Lung (tissue), 17 donors: ENCODE measurements at places on chromosomes 13 and 19. TPM values are rescaled to one million over a fixed set of nuclear protein-coding genes. Genes with fewer than 3 reads are reported as not detected.

DNA sequence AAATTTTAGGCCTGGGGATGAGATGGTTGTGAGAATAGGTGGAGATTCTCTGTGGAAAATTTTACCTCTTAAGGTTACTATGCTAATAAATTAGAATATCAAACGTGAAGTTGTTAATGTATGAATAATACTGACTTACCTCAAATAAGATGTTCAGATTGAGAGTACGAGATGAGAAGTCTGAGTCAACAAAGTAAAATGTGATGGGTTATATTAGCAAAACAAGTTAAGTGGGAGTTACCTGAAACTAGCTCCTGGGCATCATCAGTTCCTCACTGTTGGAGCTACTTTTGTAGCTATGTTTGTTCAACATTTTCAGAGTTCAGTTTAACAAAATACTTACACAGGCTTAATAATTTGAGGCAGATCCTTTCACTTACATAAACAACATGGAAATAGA, 108.6 kb downstream of the PIBF1 start:
- no peak for DNase-seq

DNA sequence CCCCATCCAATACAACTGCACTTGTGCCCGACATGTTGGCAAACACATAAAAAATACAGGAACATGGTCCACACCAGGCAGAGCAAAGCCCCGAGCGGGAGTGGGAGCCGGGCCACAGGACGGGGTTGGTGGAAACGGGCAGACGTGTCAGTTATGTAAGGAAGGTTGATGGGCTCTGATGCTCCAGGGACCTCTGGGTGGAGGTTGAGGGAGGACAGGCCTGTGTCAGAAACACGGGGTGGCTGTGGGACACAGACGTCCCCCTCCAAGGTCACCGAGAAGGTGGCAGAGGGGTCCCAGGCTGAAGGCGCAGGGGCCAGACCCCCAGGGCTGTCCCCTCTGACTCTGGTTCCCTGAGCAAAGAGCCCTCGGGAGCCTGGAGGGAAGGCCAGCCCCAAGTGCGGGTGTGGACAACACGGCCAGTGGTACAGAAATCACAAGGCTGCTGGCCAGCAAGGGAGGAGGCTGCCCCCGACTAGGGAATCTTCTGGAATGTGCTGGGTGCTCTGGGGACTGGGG, 31.4 kb upstream of the C13orf46 start:
- DNase-seq: no peak

DNA sequence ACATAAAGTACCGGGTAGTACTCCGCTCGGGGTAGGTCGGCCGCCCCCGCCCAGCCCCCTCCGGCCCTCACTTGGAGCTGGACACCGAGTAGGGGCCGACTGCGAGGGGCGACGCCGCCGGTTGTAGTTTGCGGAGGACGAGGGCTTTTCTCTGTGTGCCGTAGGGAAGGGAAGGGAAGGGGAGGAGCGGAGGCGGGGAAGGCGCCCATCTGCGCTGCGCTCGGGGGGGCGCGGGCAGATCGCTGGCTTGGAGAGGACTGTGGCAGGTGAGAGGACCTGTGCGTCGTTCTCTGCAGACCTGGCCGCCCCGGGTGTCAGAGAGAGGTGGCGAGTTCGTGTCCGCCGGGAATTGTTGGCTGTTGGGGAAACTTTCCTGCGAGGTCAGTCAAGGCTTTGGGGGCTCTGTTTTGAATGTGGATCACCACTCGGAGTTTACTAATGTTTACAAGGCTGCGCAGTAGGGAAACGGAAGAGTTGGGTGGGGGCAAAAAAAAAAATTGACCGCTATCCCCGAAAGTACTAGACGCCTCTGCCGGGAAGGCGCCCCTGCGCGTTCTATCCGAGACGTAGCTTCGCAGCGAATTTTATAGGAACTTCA, 1.4 kb downstream of the ING1 start:
- DNase-seq: peak; percentile 81

GRCh38 chr13:77749344-77749880, 51.9 kb downstream of the SLAIN1 start:
- DNase-seq: no peak

- no peak for DNase-seq
Measured at GRCh38 chr19:43936188-43936587, 1.1 kb upstream of the ZNF45 start.

DNA sequence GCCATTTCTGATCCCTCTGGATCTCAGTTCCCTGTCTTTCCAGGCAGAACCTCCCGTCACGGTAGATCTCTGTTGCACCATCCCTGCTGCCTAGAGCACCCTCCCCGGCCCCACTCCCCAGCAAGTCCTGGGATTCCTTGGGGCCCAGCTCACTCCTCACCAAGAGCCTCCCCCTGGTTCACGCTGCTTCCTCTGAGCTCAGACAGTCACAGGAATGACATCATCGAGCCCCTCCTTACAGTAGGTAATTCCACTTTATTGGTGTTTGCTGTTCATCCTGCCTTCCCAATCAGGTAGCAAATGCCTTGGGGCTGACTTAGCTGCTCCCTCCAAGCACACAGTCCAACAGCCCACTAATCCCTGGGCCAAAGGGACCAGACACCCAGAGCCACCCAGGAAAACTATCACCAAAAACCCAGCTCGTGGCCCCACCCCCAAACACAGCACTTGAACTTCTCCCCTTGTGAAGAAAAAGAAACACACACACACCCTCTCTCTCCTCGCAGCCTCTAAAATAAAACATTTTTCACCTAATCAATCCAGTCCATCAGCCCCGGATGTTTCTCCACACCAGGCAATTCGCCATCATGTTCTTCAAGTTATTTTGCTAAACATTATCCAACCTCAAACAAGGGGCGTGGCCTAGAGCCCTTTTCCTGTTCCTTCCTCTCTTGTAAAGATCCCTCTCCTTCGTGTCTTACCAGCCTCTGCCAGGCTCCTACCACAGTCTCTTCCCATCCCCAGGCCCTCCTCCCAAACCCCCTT, 2.5 kb downstream of the NAPA start:
- peak; percentile 88 for DNase-seq

KLHL26 gene
- 11.0 TPM for total RNA-seq

RPL36 gene
- 612 TPM for total RNA-seq

CEACAM20 gene
- total RNA-seq: not detected

DNA sequence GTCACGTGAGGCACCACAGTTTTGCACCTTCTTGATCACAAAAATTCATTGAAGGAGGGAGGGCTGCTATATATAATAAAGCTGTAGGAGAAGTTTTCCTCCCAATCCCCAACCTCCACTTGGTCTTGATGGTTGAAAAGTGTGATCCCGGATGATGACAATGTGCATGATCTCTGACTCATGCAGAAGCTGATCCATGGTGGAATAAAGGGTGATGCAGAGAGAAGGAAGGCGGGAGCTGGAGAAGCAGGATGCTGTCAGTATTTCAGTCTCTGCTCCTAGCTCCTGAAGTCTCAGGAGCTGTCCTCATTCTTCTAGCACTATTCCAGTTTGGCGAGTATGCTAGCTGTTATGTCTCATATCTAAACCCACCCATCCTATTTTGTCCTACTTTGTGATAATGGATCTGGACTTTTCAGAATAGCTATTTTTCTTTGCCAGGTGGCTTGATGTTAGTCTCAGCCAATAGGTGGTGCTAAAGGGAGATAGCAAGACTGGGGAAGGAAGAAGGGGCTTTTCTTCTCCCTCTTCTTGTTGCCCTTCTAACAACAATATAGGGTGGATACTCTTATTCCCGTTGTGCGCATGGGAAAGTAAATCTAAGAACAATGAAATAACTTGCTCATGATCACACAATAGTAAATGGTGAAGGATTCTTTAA, 65.6 kb upstream of the HTR2A start:
- no peak for DNase-seq

PRR22 gene
- total RNA-seq: 0.20 TPM

PRSS57 gene
- not detected for total RNA-seq

- DNase-seq: peak; percentile 96
Measured at GRCh38 chr19:18292810-18293641, 11.6 kb upstream of the JUND start.

EXOC3L2 gene
- 1.7 TPM for total RNA-seq

- no peak for DNase-seq
Measured at GRCh38 chr19:13665125-13665905, 99.0 kb upstream of the MRI1 start.

GRCh38 chr19:2634228-2634951, 68.1 kb downstream of the GNG7 start:
- peak; percentile 55 for DNase-seq

DNA sequence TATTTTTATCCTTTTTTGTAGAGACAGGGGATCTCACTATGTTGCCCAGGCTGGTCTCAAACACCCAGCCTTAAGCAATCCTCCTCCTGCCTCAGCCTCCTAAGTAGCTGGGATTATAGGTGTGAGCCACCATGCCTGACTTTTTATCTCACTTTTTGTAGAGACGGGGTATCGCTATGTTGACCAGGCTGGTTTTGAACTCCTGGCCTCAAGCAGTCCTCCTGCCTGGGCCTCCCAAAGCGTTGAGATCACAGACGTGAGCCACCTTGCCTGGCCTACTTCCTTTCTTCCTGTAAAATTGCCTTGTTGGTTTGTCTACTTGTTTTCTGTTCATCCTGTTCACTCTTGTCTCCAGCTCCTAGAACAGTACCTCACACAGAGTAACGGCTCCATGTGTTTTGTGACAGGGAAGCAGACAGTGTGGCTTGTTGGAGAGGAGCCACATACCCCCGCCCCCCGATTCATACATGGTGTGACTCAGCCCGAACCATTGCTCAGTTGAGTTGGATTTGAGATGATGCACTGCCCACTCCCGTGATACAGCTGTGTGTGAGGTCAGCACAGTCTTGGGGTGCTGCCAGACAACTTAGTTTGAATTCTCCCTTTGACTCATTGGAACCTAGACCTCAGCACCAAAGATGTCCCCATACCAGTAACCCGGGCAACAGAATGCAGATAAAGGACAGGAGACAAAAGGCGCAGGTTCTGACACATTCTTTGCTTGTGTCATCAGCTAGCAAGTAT, 34.2 kb downstream of the GPR42 start:
- peak; percentile 63 for DNase-seq

DNA sequence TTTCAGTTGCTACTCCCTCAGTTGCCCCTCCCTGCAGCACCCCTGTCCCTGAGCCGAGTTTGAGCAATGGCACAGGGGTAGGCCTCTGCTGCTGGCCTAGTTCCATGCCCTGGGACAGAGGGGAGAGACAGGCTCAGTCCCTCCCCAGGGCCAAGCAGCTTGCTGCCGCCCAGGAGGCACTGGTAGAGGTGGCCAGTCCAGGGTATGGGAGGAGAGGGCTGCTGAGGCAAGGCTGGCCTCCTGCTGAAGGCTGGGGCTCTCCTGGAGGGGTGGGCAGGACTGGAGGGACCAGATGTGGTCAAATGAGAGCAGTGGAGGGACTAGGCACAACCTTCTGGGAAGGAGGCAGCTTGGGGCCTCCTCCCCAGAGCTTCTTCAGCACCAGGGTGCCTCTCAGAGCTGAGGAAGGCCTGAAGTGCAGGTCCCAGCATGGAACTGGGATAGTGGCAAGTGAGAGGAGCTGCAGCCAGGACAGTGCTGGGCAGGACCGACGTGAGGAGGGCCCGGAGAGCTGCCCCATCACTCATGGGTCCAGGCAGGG, 29.8 kb upstream of the VSTM2B start:
- DNase-seq: no peak

DNA sequence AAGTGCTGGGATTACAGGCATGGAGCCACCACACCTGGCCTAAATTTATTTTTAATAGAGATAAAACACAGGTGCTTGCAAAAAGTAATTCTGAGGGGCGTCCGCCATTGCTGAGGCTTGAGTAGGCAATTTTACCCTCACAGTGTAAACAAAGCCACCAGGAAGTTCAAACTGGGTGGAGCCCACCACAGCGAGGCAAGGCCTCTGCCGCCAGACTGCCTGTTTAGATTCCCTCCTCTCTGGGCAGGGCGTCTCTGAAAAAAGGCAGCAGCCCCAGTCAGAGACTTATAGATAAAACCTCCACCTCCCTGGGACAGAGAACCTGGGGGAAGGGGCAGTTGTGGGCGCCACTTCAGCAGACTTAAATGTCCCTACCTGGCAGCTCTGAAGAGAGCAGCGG, 50.7 kb downstream of the B3GLCT start:
- no peak for DNase-seq

- peak; percentile 66 for DNase-seq
Measured at GRCh38 chr13:29849071-29849631, 1.3 kb downstream of the UBL3 start.

DNA sequence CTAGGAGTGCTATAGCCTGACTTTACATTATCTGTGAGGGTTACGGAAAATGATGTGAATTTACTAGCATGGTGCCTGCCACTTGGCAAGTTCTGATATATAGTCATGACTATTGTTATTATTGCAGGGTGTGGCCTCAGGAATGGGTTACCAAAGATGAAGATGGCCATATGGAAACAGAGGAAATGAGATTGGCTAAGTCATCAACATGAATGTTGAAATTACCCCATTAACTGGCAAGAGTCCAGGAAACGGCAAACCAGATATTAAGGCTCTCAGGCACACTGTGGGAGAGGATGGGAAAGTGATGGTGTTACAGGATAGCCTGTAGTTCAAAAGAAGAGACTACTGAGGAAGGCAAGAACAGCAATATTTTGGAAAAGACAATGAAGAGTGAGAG, 183.3 kb downstream of the KCNRG start:
- DNase-seq: no peak

GRCh38 chr19:49859682-49860335, 7.6 kb downstream of the PNKP start:
- DNase-seq: no peak

- no peak for DNase-seq
Measured at GRCh38 chr19:47027586-47028088, 8.0 kb downstream of the NPAS1 start.

GRCh38 chr19:2578391-2578890, 102.5 kb downstream of the GADD45B start:
- DNase-seq: peak; percentile 25

DNA sequence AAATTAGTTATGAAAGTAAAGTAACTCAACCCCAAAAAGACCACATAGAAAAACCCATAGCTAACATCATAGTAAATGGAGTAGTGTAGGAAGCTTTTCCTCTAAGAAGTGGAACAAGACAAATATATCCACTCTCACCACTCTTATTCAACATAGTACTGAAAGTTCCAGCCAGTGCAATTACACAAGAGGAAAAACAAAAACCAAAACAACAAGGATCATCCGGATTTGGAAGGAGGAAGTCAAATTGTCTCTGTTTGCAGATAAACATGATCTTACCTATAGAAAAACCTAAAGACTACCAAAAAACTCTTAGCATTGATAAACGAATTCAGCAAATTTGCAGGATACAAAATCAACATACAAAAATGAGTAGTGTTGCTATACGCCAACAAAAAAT, 8.5 kb upstream of the SIGLEC8 start:
- no peak for DNase-seq

CADM4 gene
- 5.9 TPM for total RNA-seq

DNA sequence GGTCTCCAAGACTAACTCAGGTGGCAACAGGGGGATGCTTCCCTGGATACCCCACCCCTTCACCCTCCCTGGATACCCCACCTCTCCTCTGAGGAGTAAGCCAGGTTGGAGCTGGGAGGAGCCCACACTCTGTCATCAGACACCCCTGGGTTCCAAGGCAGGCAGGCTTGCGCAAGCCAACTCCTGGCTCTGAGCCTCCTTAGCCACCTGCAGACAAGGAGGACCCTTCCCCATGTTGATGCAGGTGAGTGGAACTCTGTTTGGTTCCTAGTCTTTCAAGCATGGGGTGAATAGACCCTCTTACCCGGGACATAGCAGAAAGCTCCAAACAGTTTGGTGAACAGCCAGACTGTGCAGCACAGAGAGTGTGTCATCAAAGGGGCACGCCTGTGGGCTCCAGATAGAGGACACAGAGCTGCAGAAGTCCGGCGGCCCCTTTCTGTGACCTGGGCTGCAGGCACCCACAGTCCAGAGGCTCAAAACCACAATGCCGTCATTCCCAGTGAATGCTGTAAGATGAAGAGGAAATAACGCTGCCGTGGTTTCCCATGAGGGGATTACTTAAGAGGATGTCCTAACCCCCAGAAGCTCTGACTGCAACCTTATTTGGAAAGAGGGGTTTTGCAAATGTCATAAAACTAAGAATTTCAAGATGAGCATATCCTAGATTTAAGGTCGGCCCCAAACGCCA, 12.1 kb upstream of the HAS1 start:
- DNase-seq: no peak

ZNF154 gene
- total RNA-seq: 3.7 TPM
